ENCODE measurements at places on chromosomes 4 and X.

DNA sequence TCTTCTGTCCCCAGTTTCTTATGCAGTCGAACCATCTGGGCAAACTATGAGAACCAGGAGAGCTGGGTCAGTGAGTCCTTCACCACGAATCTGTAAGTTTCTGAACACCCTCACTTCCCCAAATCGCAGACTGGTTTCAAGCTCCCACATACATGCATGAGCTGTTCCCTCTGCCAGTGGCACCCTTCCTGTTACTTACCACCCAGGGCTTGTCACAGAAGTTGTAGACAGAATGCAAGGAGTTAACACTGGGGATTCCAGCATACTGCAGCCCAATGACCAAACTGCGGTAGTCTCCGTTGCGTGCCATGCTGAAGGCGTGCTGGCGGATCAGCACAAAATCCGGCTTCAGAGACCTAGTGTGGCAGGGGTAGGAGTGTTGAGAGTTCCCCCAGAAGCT is 14.6 kb downstream of the SYN1 start:
- no peak for DNase-seq

GRCh38 chr4:475962-476361 is 23.0 kb downstream of the ZNF721 start:
- no peak for DNase-seq

DNA sequence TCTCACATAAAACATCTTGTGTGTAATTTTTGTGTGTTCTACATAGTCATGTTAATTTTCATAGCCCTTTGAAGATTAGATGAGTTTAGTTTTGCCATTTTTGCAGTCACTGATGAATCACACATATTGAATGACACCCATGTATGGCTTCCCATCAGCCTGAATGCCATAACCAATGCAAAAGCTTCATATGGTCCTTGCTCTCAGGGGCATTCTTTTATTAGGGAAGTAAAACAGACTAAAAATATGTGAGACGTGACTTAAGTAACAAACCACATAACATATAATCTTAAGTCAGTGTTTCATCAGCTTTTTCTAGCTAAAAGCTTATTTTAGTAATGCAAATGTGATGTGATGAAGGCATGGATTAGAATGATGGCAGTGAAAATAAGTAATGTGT is 8.2 kb downstream of the SLC25A4 start:
- no peak for DNase-seq

DNA sequence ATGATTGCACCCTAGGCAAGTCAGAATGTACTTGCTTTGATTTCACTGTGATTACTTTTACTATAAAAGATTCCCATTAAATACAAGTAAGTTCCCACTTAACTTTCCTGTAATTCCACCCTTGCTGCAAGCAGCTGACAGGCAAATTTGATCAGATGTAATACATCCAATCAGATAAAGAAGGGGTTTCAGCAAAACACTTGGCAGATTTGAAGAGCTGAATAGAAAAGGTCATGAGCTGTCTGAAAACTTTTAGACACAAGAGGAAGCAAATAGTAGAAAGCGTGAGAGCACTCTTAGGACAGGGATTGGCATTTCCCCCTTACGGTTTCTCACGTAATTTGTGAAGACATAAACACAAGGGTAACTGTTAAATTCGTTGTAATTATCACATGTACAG is 22.8 kb downstream of the HSD17B13 start:
- DNase-seq = no peak

DNA sequence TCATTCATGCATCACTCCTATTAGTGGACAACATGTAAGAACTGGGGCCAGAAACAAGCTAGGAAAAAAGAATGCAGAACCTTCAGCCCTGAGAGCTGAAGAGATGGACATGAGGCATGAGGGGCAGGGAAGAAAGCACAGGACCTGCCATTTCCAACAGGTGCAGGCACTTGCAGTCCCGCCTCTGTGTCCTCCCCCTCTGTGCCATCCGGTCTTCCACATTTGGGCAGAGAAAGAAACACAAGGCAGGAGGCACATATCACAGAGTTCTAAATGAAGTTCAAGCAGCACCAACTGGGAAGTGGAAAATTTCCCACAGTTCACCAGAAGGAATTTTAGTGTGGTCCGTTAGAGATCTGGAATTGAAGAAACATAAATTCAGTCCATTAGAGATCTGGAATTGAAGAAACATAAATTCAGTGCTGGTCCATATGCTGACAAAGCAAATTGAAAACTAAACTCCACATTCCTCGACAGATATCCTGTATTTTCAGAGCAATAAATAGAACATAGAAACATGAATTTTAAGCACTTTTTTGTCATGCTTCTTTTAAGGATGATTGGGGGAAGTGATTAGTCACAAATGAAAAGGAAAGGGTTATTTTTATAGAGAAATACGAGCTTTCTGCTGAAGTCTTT is 57.2 kb upstream of the DAPP1 start:
- no peak for DNase-seq

DNA sequence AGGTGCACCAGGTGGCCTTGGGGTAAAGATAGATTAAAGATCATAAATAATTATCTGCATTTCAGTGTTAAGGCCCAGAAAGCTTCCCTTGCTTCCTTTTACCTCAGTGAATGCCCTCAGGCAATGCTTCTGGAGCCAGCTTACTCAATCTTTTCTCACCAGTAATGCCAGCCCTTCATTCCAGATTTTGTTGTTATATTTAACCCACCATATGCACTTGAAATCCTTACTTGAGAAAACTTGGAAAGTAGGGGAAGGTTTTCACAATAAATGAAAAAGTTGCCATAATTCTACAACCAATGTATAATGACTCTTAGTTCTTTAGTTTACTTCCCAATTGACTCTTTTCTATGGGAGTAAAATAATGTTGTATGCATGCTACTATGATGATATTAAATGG is 17.1 kb upstream of the PBDC1 start:
- no peak for DNase-seq

DNA sequence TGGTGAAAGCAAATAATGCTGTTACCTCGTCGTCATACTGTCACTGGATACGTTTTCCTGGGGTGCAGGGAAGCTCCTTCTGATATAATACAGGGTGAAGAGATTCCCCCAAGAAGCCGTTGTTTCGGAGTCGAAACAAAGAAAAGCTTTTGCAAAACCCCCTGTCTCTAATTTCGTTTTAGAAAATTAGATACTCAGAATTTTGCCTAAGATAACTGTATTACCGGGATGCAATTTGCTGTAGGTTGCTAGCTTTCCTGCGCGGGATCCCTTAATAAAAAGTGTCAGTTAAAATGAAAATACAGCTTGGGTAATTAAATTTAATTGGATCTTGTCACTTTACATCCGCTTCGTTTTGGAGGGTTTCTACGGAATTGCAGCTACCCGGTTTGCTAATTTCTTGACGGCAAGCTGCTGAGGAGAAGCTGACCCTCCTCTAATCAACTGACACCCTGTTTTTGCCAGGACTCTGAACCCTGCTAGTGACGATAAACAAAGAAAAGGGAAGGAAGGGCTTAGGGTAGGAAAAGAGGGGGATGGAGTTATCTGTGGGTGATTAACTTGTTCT is 174.6 kb downstream of the SHOX start:
- no peak for DNase-seq

- DNase-seq = no peak
Observed at GRCh38 chrX:130637591-130637990, 235.8 kb downstream of the RBMX2 start.

- no peak for DNase-seq
Observed at GRCh38 chr4:16682975-16683374, 215.5 kb downstream of the LDB2 start.

GRCh38 chr4:7414736-7415510 is 19.8 kb downstream of the PSAPL1 start:
- DNase-seq = no peak

- no peak for DNase-seq
Observed at GRCh38 chr4:154838155-154838554, 57.1 kb downstream of the RBM46 start.

GRCh38 chr4:154485127-154485773 is 6.3 kb downstream of the DCHS2 start:
- DNase-seq = no peak

DNA sequence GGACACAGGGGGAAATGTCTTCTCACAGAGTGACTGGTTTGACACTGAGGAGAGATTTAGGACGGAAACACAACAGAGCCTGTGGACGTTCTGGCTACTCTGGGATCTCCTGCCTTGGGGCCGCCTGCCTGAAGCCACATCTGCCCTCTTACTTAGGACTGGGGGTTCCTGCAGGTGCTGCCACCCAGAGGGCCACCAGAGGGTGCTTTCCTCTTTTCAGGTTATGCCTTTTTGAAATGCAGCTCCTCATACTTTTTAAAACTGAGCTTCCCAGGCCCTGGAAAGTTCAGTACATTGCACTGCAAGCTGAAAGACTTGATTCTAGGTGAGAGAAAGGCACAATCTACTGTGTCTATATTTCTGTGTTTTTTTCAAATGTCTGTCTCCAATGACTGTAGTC is 92.2 kb upstream of the PGRMC2 start:
- DNase-seq = no peak

DNA sequence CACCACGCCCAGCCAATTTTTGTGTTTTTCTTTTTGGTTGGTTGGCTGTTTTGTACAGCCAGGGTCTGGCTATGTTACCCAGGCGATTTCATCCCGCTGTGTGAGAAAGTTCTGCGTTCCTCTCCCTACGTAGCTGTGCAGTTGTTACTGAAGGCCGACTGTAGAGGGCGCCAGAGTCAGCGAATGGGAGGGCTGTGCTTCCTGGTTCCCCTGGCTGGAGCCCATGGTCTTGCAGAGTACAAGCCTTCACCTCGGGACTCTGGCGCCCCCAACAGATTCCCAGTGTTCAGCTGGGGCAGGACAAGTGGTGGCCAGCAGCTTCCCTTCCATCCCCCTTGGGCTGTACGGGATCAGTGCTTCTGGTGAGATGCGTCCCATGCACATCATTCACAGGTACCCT is 5.6 kb upstream of the CT45A1 start:
- no peak for DNase-seq

DNA sequence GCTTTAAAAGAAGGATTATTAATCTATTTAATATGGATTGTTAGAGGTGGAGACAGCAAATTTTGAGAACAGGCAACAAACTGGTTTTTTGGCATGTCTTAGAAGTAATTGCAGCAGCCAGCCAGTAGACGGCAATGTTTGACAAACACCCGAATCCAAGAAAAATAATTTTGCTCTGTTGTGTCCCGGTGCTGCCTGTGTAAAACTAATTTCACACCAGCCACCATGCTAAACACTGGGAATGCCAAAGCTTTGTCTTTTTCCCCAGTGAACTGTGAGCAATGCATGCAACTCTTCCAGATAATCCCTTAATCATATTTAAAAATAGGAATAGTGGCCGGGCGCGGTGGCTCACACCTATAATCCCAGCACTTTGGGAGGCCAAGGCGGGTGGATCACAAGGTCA is 25.9 kb downstream of the SMIM31 start:
- peak; percentile 4 for DNase-seq

GRCh38 chrX:81390237-81390636 is 188.3 kb downstream of the SH3BGRL start:
- no peak for DNase-seq

DNA sequence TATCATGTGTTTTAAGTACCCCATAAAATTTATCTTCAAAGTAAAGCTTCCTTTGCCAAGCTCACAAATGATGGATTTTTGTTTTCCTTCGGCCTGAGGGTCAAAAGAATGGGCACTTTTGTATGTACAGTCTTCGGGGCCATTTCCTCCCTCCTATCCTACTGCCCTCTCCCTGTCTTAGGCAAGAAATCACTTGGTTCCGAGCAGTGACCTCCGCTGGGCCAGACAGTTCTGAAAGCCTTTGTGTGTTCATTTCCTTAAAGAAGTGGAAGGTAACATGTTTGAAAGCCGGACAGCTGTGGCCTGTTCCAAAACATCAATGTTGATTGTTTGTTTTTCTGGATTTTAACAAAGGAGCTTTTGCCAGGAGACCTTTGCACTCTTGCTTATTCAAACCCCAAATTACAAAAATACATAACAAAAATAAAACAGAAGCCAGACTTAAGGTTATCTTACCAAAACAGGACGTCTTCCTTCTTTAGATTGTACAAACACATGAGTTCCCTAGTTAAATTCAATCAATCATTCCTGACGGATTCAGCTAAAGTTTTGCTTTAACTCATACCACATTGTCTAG is 110.6 kb upstream of the LIMCH1 start:
- DNase-seq = no peak

DNA sequence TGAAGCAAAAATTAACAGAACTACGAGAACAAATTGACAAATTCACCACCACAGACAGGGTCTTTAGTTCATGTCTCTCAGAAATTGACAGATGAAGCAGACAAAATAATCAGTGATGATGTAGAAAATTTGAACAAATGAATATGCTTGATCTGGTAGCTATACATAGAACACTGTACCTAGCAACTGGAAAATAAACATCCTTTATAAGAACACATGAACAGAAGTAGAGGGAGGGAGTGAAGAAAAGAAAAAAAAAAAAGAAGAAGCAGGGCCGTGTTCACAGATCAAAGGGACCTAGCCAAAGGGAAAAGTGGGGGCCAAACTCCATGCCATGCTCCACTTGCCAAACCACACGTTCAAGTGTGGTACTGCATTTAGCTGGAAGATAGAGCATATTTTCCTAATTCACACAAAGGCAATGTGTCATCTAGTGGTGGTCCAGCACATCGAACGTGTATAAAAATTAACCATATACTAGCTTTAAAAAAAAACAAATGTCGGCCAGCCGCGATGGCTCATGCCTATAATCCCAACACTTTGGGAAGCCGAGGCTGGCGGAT is 5.6 kb upstream of the THOC2 start:
- DNase-seq = no peak

DNA sequence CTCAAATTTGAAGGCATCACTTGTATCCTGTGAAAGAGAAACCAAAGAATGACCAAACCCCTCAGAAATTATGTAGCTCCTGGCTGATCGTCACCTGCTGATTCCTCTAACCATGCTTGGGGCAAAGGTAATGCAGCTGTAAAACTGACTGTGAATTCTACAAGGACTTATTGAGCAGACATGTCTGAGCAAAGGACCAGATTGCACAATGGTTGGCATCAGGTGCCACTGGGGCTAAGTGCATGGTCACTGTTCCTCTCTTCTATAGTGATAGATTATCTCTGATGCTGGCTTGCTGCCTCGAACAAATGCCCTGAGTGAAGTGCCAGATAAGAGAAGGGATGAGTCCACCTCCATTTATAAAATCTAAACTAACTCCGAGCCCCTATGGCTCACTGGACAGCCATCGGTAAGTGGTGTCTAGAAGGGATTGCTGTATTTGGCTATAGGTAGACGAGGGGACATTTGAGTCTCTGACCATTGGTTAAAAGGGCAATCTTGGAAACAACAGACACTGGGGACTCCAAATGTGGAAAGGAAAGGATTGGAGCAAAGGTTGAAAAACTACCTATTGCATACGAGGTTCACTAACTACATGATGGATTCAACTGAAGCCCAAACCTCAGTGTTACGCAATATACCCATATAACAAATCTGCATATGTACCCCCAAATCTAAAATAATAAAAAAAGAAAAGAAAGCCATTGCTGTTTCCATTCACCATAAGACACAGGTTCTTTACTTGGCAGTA is 110.7 kb upstream of the IGSF1 start:
- no peak for DNase-seq
